ENCODE measurements at places on chromosomes 2 and 18. TPM values are rescaled to one million over a fixed set of nuclear protein-coding genes. Genes with fewer than 3 reads are reported as not detected.

DYSF gene
- polyA plus RNA-seq = 2.4 TPM

GRCh38 chr2:175709248-175709647, 292.8 kb downstream of the LNPK start:
- no peaks in the 10 kb centered on the region for H3K27me3 ChIP-seq
- H3K4me3 ChIP-seq = no peak overlapping the region
- no peak overlapping the region for H3K27ac ChIP-seq
- no peaks in the 10 kb centered on the region for H3K4me1 ChIP-seq
- no peak for DNase-seq

- H3K4me1 ChIP-seq = peaks cover 23% of the 10 kb centered on the region
- no peaks in the 10 kb centered on the region for H3K27me3 ChIP-seq
- H3K36me3 ChIP-seq = peaks cover 97% of the 10 kb centered on the region
- H3K27ac ChIP-seq = no peak overlapping the region
- DNase-seq = no peak
- H3K4me3 ChIP-seq = no peak overlapping the region
Measured at GRCh38 chr2:46356991-46357390, 59.8 kb downstream of the EPAS1 start.

DNA sequence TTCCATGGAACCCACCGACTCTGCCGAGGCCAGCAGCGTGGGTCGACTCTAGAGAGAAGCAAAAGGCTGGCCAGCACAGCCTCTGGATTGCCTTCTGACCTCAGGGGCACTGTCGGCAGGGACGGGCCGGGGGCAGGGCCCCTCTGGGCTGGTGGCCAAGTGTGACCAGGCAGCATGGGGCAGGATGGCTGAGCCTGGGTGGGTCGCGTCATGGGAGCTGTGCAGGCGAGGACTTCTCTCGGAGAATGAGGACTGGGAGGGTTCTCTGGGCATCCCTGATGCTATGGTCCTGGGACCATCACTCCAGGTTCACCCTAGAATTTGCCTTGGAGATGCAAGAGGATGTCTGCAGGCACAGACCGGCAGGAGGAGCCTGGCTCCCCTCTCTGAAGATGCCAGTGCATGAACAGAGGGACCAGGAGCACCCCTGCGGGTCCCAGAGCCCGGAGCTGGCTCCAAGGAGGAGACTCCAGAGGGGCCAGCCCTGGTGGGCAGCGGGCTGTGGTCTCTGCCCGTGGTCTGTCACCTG, 289.2 kb downstream of the NDUFA10 start:
- DNase-seq = no peak
- no peak overlapping the region for H3K27ac ChIP-seq

DSC3 gene
- 0.07 TPM for polyA plus RNA-seq
